ENCODE measurements at places on chromosomes 6 and 20.

GRCh38 chr6:87257975-87258374, 64.4 kb upstream of the SMIM8 start:
- no peak for DNase-seq

DNA sequence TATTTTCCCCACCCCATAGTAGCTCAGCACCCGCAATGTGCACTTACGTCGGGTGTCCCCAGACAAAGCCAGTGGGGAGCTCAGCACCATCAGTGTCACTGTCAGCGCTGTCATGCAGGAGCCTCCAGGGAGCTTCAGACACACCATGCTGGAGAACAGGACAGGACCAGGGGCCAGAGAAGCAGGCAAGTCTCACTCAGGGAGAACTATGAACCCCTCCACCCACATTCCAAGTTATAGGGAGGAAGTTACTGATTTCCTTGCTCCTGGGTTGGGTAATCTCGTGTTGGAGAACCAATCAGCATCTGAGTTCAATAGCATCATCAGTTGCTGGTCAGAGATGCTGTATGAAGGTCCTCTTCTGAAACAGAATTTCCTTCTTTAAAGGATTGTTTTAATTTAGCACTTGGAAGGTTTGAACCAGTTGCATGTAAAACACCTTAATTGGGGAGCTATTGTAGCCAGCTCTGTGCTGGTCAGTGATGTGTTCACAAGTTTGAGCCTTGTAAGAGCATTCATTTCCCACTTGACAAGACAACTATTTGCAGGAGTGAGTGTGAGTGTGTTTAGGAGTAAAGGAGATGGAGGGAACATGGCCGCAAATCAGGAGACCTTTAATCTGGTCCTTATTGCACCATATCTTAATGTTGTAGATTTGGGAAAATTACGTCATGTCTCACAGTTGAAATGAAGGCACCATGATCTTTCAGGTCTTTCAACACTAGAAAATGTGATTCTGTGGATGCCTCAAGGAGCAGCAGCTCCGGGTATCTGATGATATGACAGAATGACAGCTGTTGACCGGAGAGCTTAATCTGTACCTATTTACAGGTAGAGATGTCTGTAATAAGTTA, at the start of gene HLA-DRB1:
Gene HLA-DRB1 (minus strand): TSS at position 253 of the 854 bp plus-strand sequence. CDS start 106 bp downstream, at position 147.
- DNase-seq: no peak

- DNase-seq: no peak
These were observed 5.0 kb upstream of the MPC1 start for GRCh38 chr6:166387642-166388289.

DNA sequence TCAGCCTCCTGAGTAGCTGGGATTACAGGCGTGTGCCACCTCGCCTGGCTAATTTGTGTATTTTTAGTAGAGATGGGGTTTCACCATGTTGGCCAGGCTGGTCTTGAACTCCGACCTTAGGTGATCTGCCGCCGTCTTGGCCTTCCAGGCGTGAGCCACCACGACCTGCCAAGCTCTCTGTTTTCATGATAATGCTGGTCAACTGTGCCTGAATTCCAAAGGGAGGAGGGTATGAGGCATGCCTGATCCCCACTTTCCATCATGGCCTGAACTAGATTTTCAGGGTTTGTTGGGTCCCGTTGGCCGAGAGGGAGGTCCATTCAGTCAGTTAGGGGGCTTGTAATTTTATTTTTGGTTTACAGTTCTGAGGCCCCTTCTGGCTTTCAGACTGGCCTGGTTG, 28.0 kb upstream of the ANGPT4 start:
- DNase-seq: no peak

DNA sequence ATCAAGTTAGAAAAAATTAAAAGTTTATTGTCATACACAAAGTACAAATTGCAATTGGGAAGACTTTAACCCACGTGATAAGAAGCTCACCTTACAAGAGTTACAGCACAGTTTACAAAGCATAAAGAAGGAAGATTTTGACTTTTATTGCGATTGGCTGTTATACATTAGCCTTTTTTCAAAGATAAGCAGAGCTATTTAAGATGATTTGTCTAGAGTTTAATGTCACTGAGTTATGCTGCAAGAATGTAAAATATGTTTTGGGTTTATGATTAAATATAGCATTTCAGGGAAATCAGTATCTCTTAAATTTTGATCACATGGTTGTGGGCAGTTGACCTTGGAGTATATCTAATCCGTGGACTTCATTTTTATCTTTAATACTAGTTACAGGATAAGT, 664.2 kb upstream of the PTCHD4 start:
- DNase-seq: peak; percentile 74

- no peak for DNase-seq
These were observed 132.7 kb downstream of the AGPAT4 start for GRCh38 chr6:161141173-161141572.

- no peak for DNase-seq
These were observed 439.6 kb downstream of the DOK5 start for GRCh38 chr20:54914995-54915394.

DNA sequence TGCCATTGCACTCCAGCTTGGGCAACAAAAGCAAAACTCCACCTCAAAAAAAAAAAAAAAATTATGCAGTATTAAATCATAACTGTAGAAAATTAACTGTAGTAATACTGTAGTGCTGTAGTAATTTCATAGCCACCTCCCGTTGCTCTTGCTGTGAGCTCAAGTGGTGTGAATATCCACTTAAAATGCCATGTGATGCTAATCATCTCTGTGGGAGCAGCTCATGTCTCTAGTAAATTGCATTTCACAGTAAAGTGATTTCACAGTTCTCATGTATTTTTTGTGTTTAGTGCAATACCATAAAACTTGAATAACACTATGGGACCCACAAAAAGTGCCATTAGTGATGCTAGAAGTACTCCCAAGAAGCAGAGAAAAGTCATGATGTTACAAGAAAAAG, 14.4 kb upstream of the FAM217A start:
- no peak for DNase-seq

- no peak for DNase-seq
These were observed 146.8 kb upstream of the UST start for GRCh38 chr6:148599967-148600426.

Data from NCI-H226 (cell line).